ENCODE measurements at places on chromosomes 2 and 18.

DNA sequence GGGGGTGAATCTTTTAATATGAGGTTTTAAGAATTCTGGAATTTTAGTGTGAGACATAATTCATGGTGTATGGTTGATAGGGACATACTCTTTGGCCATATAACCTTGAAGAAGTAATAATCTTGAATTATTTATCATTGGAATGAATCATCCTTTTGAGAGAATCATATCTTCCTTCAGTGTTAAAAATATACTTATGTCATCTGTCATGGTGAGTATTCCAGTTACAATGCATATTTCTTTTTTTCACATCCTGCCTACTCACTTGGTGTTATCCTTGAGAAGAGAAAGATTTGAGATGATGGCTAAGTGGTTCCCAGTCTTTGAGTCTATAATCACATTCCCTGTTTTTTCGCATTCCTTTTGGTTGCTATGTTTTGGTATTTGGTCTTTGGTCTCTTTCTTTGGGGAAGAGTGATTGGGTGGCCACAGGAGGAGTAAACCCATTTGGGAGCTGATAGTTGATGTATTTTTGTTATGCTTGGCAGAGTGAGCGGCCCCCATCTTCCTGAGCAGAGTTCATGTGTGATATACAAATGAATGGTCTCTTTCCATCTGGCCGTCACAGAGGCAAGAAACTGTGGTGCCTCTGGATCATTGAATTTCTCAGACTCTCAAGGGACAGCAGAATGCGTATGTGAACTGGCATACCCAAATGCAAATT lies 21.6 kb downstream of the ASAP2 start:
- DNase-seq = no peak

DNA sequence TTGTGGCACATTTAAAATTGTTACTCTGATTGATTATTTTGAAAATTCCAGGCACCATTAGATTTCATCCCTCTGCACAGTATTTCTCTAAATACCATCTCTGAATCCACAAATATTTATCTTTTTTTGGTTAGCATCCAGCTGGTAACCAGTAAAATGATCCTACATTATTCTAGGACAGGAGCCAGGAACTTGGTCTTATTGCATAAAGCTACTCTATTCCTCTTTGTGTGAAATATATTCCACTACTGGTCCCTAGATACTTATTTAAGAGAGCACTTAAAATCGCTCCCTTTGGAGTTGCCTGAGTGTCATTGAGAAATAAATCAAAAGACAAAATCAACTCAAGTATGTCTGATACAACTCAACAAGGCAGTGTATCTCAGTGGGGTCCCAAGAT lies 7.4 kb upstream of the MBOAT2 start:
- no peak for DNase-seq

DNA sequence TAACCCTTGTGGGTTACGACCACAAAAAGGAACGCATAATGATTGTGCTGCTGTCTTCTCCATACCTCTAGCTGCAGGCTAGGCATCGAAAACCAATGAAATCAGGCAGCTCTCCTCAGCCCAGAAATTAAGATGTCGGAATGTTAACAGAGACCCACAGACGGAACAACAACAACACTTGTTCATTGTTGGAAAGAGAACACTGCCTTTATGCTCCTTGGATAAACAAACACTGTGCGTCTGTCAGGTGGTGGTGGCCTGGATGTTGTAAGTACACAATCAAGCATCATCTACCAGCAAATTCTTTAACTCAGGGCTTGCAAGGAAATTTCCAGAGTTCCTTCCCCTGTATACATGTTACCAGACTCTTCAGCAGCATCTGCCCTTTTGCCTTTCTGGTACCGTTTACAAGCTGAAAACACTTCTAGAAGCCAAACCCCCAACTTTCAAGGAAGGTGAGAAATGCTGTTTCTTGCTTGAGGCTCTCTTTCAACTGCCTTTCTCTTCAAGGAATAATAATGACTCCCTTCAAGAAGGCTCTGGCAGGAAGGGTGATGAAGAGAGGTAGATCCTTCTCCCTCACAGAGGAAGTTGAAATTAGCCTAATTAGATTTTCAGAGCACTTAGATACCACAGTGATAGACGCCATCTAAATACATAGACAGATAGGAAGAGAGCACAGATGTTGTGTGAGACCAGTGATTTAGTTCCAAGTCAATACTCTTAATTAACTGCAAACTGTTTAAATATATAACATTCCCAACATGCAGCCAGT lies 332.7 kb downstream of the ZNF521 start:
- DNase-seq = no peak

GRCh38 chr2:15955232-15955988 lies 15.1 kb downstream of the MYCN start:
- DNase-seq = no peak

DNA sequence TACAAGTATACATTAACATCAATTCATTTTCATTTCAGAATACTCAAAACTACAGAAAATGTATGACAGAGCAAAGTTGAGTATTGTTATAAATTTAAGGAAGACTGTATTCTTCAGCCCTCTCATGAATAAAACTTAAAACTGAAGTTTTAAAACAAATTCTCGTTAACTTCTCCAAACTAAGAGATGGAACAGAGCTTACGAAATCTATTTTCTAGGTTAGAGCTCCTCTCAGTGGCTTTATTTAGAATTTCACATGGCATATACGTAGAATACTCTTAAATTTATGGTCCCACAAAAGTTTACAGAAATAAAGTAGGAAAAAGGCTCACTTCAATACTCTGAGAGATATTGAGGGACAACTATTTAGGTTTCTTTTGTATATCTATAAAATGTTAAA lies 612.1 kb downstream of the KCNJ3 start:
- DNase-seq = no peak

GRCh38 chr18:55116863-55117262 lies 157.6 kb upstream of the CCDC68 start:
- DNase-seq = no peak

- DNase-seq = no peak
These were observed 597.5 kb downstream of the SLC4A3 start for GRCh38 chr2:220224691-220225543.

- no peak for DNase-seq
These were observed 46.4 kb downstream of the MREG start for GRCh38 chr2:215966951-215967350.

- no peak for DNase-seq
These were observed 108.3 kb upstream of the NOSTRIN start for GRCh38 chr2:168694173-168694572.

- DNase-seq = no peak
These were observed 86.1 kb upstream of the ZCCHC2 start for GRCh38 chr18:62436636-62437234.

DNA sequence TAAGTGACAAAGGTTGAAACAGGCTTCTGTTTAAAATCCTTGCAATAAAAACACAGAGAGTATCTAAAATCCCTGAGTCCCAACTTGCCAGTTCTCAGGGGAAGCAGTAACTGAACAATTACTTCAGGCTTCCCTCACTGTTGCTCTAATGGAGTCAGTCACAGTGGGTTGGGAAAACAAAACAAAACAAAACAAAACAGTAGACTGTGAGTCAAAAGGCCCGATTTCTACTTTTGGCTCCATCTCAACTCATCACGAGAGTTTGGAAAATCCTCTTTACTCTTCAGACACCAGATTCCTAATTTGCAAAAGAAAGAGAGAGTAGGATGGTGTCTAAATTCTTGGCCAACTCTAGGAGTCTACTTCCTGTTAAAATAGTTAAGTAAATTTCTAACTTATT lies 1.1 kb downstream of the FSHR start:
- DNase-seq = no peak

DNA sequence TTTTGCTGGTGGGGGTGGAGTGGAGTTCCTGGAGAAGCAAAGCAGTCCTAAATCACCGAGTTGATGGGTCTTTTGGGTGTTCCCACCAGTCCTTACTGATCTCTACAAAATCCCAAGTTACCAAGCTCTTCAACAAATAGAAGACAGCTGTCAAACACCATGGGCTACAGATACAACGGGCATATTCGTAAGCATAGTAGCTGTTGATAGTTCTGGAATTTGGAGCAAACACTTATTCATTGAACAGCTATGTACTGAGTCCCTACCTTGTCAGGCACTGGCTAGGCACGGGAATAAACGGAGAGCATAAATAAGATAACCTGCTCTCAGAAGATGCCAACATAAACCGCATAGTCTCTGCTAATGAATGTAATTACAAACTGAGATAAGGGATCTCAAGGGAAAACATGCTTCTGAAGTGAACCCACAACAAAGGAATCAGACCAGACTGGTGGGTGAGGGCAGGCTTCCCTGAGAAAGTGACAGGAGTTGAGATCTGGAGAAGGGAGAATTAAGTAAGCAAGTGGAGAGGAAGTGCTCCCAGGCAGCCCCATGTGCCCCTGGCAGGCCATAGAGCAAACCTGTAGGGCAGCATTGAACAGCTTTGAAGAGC lies 947 bp upstream of the ANKRD44 start:
- DNase-seq = no peak

DNA sequence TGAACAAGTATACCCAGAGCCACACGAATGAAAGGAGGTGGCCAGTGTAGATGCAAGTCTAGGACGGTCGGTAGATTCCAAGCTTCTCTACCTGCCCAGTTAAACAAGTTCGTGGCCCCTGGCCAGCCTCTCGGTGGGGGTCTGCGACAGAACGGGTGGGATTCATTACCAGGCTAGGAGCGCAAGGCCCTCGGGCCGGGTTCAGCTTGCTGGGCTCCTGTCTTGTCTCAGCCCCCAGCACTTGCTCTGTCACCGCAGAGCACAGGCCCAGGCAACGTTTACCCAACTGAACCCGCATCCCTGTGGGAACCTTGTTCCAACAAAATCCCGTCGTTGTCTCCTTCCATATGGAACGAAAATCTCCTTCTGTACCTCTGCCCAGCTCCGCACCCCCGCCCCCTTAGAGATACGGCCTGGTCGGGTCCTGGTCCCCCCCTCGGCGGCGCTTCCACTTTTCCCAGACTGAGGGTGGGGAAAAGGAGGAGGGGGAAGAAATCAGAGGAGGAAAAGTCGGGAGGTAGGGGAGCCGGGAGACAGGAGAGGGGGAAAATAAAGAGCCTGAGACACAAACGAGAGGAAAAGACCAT lies 1.9 kb upstream of the EMX1 start:
- DNase-seq = peak; percentile 55

DNA sequence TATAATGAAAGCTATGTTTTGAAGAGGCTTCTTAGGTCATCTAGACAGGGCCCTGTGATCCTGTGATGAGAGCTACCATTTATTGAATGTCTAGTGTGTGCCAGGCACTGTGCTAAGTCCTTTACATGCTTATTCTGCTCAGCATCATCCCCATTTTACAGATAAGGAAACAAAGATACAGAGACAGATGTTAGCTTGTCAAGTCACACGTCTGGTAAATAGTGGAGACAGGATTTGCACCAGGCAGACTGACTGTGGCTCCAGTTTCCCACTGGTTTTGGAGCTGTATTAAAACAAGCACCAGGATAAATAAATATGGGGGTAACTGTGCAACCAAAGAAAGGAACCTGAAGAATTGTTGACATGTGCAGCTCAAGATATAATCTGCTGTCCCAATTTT lies 19.2 kb upstream of the EML6 start:
- DNase-seq = no peak

GRCh38 chr2:134360745-134361487 lies 107.0 kb downstream of the MGAT5 start:
- DNase-seq = no peak

DNA sequence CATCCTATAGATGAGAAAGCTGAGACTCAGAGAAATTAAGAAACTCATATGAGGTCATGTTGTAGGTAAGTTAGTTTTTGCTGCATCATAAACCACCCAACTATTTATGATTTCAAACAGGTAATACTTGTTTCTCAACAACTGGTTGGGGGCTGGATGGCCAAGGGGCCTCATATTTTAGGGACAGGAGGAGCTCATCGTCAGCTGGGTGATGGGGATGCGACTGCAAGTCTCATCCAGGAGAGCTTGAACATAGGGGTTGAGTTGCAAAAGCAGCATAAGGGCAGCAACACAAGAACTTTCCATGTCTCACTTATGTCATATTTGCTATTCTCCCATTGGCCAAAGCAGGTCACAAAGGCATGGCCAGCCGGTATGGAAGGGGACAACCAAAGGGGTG lies 3.6 kb upstream of the RNU2-63P start:
- DNase-seq = no peak

GRCh38 chr2:62450716-62451191 lies 55.2 kb downstream of the TMEM17 start:
- no peak for DNase-seq

DNA sequence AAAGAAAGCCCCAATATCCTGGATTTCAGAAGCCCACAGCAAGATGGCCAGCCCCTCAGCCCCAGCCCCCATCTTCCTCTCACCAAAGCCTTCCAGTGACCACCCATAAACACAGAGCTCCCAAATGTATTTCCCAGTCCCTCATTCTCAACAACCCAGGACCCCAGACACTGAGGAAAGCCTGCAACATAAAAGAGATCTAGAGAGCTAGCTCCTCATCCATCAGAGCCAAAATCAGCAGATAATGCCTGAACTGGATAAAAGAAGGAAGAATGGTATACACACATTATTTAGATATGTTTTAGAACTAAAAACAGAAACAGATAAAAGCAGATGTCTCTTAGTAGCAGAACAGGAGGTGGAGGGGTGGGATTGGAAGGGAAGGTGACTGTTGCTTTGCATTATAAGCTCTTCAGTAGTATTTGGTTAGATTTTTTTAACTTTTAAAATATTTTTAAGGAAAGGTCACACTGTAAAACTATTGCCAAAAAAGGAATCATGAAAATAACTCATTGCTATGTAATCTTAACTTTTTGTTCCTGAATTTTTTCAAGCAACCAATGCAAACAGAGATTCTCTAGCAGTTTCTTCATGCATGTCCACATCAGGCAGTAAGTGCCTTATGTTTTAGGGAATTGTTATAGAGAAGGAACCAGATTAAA lies 144.2 kb upstream of the PKDCC start:
- no peak for DNase-seq

DNA sequence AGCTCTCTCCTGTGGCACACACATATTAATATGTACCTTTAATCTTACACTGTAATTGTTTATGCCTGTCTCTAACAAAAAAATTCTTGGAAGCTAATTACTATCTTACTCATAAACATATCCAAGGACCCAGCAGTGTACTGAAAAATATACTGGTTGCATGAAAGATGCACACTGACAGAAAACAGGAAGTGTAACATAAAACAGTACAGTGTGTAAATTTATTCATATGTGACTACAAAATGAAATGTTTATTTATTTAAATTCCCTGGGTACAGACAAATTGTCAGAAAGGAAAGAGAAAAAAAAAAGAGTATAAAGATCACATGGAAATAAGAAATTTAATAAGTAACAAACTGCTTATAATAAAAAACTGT lies 28.5 kb downstream of the TMEM131 start:
- DNase-seq = no peak

DNA sequence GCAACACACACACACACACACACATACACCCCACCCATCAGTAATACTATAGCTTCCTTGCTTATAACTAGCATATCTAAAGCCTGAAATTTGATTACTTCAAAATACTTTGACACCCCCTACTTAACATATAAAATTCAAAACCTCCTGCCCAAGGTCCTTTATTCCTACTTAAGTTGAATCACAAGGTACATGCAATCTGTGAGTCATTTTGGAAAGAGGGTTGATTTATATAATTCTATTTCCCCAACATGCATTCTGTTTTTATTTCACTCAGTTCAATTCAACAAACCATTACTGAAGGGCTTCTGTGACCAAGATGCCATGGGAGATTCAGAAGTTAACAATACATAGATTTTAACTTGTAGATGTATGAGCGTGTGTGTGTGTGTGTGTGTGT lies 420.7 kb downstream of the METTL4 start:
- DNase-seq = no peak

Data from ecto neural progenitor cell (in vitro differentiated cells).